ENCODE measurements at places on chromosomes 5 and 9.

GRCh38 chr9:68509689-68510088, 31.0 kb downstream of the TMEM252 start:
- DNase-seq: no peak

DNA sequence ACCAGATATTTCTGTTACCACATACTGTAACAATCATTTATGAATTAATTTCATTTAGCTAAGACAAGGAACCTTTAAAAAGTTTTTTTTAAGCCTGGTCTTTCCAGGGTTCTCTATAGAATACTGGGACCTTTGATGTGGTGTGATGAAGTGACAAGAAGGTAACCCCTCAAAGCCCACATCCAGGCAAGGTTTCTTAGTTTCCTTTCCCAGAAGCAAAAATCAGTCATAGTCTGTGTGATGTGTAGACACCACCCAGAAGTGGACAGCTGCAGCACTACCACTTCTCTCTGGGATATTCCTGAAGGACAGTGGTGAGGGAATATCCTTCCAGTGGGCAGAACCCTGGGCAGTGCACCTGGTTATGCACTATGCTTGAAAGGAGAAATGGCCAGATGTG, 115.6 kb downstream of the TTC39B start:
- DNase-seq: no peak

DNA sequence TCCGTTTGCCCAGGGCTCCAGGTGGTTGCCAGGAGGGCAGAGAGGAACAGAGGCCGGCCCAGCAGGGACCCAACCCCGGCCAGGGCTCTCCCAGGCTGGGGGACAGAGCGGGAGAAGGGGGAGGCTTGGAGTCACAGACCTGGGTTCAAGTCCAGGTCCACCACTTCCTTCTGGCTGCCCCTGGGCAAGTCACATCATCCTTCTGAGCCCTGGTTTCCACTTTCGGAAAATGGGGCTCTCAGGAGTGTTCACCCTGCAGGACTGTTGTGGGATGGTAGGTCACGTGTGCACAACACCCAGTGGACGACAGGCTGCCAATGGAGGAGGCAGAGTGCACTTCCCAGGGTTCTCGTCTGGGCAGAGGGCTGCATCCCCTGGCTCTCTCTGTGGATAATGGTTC, 245.4 kb downstream of the PBX3 start:
- no peak for DNase-seq

GRCh38 chr5:153572411-153573145, 82.1 kb downstream of the GRIA1 start:
- DNase-seq: no peak

GRCh38 chr5:141094481-141095262, at the start of gene PCDHB2:
Gene PCDHB2, plus strand, starts transcription at chr5:141094615. Its CDS starts 176 bp downstream, at chr5:141094791.
- DNase-seq: peak; percentile 85

DNA sequence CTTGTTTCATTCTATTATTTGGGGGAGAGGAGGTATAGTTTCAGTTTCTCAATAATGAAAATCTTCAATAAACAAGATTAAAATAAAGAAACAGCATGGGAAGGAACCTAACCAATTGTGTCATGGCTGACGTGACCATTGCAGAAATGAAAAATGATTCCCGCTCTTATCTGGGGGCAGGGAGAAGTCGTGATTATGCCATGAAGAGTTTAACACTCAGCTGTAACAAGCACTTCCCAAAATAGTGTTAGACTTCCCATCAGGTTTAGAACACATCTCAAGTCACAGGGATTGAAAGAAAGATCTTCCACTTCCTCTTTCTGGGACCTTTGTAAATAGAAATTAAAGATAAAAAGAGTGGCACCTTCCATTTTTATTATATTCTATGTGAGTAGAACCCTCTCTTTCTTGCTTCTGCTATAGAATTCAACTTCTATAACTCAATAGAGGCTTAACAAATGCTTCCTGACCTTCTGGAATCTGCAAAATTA, 122.2 kb downstream of the TRPM6 start:
- DNase-seq: no peak
